ENCODE measurements at places on chromosomes 1 and 21.

DNA sequence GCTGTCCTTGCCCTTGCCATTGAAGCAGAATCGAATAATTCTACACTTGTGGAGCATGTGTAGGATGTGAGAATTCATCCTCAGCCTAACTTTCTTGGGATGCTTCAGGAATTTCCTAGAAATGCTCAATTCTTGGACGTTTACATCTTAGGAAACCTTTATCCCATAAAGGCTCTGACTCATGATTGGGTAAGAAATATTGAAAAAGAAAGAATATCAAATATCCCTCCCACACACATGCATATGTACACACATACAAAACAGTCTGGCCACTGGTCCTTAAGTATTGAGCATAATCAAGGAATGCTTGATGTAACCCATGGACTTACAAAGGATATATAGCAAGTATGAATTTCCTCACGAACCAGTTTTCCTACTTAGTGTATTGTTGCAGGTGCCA lies 83.9 kb upstream of the IPO9 start:
- DNase-seq = peak; percentile 90

DNA sequence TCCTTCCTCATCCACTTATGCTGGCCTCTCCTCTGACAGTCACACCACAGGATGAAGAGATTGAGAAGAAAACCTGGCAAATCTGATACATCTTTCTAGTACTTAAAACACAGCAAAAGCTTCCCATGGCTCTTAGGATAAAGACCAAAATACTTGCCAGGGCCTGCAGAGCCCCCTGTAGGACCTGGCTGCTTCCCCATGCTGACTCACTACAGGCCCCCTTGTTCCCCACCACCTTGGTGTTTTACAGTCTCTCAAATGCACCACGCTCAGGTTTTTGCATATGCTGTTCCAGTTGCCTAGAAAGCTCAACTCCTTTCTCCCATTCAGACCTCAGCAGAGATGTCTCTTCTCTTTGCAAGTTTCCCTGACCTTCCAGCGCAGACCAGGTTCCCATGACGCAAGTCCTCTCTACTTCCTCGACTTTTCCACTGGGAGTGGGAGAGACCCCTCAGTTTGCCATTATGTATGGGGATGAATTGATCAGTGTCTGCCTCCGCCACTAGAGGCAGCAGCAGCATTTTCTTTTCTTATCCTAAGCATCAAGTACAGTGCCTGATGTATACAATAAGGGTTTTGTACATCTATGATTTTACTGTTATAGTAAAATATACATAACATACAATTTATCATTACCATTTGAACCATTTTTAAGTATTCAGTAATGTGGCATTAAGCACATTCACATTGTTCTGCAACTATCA lies 113.8 kb upstream of the C8B start:
- DNase-seq = peak; percentile 3

- DNase-seq = no peak
Observed at GRCh38 chr21:46550116-46550941, 54.6 kb downstream of the S100B start.

DNA sequence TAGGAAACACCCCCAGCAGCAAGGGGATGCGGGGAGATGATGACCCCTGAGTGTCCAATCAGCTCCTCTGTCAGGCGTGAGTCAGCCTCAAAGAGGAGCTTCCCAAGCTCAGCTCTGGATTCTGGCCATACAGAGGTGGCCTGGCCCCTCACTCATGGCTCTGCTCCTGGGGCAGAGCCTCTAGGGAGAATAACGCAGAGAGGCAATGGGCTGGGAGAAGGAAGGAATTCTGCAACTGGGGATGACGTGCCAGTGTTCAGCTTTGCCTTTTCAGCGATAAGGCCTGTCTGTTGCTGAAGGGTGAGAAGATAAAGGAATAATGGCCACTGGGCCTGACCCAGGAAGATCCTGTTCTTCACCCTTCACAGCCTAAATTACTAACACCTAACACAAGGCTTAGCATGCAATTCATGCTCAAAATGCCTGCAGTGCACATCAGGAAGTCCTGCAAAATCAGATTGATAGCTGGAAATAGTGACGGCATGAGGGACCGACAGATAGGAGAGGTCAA lies 92.2 kb downstream of the TBX19 start:
- DNase-seq = peak; percentile 32

DNA sequence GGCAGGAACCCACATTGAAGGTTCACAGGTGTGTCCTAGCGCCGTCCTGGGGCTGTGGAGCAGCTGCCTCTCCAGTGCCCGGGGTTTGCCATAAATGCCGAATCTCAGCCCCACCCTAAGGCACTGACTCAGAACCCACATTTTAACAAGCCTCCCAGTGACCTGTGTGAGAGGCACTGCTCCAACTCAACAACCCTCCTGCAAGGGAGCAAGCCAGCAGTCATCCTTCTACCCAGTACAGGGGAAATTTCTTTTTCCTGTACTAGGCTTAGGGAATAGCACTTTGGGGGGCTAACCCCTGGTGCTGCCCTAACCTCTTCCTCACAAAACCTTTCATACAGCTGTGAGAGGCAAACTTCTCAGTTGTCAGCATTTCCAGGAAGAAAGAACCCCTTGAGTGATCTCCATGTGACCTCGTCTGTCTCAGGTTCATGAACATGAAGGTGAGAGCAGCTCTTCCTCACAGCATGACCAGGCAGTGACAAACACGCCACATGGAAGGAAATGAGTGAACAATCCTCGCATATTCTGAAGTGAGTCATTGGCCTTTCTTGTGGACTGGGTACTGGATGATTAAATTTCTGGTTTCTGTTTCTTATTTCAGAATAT lies 11.4 kb upstream of the BCAR3 start:
- DNase-seq = peak; percentile 90

DNA sequence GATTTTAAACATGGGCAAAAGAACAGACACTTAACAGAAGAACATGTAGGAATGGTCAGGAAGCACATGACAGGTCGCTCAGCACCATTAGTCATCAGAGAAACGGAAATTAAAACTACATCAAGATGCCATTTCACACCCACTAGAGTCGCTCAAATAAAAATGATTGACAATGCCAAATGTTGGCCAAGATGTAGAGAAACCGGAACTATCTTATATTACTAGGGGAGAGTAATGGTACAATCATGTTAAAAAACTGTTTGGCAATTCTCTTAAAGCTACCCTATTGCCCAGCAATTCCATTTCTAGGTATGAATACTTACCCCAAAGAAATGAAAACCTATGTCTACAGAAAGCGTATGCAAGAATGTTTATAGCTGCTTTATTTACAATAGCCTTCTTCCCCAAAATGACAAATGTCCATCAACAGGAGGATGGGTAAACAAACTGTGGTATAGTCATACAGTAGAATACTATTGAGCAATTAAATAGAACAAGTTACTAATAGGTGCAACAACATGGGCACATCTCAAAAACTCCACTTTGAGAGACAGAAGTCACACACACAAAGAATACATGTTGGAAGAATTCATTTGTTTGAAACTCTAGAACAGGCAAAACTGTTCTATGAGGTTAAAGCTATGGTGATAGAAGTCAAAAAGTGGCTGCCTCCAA lies 92.8 kb downstream of the ETS2 start:
- no peak for DNase-seq

DNA sequence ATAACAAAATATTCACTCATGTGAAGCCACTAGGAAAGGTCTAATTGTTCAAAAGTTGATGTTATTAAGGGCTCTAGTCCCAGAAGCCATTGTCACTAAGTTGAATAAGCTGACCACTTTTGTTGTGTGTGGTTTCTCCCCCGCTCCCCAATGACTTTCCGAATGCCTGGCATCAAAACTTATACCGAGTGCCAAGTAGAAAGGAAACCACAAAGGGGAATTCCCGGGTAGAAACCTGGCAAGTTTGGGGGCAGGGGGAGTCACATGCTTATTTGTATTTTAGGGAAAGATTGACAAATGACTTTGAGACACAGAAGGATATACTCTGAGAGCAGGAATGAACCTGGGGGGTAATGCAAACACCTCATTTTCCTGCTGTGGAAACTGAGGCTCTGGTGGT lies 154.1 kb downstream of the TGFBR3 start:
- DNase-seq = peak; percentile 72

DNA sequence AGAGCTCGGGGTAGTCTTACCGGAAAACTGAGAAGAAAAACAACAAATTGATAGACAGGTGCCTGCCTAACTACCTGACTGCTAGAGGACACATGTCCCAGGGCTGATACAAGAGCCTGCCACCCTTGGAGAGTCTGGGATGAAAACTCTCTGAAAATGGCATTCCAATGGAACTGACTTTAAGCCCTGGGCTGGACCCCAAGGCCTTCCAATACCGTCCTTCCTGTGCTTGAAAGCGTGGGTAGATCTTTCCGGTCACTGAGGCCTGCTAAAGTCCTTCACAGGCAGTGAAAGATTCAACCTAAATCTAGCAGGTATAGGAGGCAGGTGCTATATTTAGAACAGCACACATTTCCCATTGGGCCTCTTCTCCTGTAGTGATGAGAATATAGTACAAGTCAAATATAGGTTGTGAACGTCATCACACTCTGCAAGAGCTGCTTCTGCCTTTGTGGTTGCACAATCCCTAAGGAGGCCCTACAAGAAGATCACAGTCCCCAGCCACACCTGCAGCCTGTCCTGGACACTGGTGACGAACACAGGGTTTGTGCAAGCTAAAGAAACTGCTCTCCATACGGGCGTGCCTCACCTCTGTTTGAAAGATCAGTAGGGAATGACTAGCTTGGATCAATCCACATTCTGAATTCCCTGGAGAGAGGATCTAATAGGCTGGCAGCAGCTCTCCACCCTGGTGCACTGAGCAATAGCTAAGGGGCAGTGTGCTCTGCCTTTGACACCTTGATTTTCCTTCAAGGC lies 876 bp upstream of the CHML start:
- no peak for DNase-seq

DNA sequence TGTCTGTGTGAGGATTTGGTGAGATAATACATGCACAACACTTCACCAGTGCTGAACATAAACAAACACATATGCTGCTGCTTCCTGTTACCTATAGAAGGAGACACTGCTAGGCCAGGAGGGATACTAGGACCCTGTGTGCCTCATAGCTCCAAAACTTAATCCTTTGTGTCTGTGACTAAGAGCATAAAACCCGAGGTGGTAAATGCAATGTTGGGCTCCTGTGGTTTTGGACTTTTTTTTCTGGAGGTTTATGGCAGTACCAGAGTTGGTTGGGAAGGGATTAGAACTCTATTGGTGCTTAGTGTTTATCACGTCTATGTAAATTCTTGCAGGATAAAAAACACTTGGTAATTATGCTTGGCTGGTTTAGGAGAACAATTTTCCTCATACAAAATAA lies 122.9 kb downstream of the NUF2 start:
- no peak for DNase-seq

GRCh38 chr1:182149411-182149965 lies 88.0 kb upstream of the ZNF648 start:
- peak; percentile 98 for DNase-seq

GRCh38 chr1:23601968-23602876 lies 42.9 kb upstream of the ID3 start:
- no peak for DNase-seq

DNA sequence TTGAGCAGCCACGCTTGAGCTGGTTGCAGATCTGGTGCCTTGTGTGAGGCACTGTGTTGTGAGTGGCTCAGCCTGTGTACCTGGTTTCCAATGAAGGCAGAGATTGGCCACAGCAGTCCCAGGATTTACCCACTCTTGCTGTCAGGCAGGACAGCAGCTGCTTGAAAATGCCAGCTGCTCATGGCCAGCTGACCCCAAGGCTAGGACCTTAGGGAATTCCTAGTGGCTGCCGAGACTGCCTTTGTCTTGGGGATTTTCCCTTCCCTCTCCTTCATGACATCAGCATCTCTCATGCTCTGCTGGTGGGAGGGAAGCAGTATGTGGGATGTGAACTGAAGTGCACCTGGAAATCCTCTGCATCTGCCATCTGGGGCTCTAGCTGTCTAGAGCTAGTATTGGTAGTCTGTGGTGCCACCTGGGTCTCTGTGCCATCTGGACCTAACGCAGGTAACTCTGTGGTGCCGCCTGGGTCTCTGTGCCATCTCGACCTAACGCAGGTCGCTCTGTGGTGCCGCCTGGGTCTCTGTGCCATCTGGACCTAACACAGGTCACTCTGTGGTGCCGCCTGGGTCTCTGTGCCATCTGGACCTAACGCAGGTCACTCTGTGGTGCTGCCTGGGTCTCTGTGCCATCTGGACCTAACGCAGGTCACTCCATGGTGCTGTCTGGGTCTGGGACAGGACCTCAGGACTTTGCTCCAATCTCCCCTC lies 3.8 kb upstream of the LRRC47 start:
- no peak for DNase-seq

DNA sequence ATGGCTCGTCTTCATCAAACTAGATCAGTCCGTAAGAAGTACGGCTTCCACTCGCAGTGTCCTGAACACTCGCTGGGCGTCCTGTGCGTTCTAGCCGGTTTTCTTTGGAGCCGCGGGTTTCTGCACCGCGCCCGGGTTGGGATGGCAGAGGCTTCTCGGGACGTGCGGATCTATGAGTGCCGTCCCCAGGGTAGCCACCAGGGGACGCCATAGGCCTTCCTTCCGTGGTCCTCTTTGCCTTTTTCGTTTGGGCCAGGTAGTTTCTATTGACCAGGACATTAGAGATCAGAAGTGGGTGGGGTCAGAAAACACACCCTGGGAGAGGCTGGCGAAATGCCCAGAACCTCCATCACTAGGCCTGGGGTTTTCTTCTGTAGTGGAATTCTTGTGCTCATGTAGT lies 273.8 kb downstream of the FAM72C start:
- peak; percentile 39 for DNase-seq

DNA sequence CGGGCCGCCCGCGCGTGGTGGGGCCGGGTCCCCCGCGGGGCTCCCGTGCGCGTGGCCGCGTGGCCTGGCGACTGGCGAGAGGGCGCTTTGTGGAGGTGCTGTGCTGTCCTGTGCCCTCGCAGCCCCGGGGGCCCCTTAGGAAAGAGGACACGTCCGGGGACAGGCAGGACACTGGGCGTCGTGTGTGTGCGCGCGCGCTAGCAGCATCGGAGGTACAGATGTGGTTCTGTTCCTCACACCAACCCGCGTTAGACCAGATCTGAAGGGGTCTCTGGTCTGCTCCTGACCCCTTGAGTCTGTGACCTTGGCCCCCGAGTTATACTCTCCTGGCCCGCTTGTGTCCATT lies 489 bp downstream of the ACTN2 start:
- no peak for DNase-seq

- DNase-seq = no peak
Observed at GRCh38 chr1:148289647-148290046, 137.6 kb upstream of the NBPF11 start.

GRCh38 chr1:27872059-27872801 lies at the start of gene THEMIS2:
TSS of gene THEMIS2 (plus strand) at chr1:27872544. CDS start at chr1:27872572, 28 bp downstream.
- peak; percentile 14 for DNase-seq

GRCh38 chr1:41122851-41123518 lies 101.5 kb upstream of the SLFNL1 start:
- peak; percentile 93 for DNase-seq

DNA sequence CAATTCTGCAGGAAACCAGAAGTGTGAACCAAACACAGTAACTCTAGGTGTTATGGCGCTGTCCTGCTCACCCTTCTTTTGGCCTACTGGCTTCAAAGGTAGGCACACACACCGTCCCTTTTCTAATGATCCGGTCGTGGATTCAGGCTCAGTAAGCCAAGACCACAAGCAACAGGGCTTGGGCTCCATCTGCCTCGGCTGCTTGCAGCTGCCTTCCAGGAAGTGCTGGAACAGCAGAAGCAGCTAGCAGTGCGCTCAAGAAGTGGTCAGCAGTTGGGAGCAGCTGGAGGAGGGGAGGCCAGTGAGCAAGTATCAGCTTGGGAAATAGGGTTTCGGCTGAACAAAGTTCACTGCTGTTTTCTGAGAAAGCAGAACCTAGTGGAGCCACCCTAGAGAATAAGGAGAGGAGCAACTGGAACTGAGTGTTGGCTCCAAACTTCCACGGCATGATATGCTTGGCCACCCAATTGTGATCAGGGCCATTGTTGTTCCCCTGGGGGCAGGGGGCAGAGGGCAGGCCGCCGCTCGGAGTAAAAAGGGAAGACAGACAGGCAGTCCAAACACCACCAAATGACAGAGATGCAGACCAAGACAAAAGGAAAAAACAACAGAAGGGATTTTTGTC lies 173.4 kb downstream of the TOMM20 start:
- DNase-seq = peak; percentile 81

Data from fibroblast of mammary gland (primary cell).